ENCODE measurements at places on chromosomes 11 and 22.
A peak's percentile ranks its signal among the peaks of the same experiment; 100 is the strongest.

DNA sequence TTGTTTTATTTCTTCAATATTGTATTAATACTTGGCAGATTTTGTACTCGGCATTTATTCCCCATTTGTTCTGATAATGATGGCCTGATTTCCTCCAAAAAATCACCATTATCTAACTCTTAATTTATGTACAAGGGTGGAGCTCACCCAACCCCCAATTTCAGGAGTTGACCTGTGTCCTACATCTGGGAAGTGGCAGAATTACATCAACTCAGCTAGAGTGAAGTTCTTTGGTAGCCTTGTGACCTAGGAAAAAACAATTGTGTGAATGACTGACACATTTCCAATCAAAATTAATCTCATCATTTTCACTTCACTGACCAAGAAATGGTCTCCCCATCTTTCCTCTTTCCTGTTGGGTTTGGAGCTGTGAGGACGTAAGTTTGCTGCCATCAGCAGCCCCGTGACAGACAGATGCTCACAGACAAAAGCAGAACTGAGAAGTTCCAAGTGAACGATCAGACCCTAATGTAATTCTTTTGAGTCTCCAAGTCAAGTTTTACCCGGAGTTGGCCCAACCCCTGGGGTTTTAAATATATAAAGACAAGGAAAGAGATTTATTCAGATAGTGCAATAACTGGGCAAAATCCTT is 16.6 kb upstream of the MS4A6E start:
- DNase-seq: peak; percentile 9

DNA sequence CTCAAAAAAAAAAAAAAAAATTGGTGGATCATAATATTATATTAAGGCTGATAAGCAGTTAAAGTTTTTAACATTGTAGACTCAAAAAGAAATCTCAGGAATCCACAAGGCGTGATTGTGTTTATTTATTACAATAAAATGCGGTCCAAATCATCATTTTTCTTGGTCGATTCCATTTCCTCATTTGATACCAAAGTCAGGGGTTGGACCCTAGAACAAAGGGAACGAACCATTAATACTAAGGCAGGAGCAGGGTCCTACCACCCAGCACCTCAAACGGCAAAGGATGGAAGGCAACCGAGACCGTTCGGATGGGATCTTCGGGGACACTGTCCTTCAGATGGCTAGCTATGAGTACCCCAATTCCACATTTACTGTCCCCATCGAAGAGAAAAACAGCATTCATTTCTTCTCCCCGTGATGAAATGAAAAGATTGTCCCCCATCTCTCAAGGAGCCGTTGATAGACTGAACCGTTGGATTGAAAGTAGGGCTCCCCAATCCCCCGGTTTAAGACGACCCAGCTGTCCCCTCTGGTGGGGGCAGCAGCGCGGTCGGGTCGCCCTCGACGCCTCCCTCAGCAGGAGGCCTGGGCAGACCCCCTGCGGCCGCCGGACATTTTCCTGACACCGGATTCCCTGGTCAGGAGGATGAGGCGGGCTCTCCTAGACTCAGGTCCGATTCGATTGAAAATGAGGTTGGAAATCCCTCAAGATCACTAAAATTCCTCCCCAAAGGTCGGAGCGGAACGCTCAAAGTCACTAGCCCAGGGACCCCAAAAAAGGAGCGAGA is 607 bp downstream of the DMC1 start:
- DNase-seq: peak; percentile 71

DNA sequence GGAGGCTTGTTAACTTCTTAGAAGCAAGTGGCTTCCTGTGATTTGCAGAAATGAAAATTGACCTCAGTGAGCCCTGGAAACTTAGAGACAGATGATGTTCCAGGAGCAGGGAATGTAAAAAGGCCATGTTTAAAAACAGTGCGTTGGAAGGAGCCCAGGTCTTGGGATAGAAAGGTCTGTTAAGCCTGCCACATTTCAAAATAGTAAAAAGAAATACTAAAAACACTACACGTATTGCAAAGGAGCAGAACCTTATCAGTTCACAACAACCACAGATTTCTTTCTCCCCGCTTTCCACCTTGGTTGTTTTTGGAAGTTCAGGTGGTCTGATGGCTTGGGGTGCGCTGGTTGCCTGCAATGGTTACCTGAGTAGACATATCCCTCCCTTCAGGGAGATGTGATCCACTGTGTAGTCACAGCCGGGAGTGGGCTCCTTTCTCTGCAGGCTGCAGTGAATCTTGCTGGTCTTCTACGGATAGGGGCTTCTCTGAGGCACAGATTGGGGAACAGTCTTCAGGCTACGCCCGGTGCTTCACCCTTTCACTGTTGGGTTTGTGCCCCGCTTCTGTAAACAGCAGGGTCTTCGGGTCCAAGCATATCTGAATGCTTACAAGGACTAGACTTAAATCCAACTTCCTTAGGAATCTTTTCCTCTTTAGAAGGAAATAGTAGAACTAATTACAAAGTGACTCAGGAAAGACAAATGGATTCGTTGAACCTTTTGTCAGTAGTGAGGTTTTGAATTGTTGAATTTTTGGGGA is 1.9 kb downstream of the TEAD1 start:
- peak; percentile 60 for DNase-seq

DNA sequence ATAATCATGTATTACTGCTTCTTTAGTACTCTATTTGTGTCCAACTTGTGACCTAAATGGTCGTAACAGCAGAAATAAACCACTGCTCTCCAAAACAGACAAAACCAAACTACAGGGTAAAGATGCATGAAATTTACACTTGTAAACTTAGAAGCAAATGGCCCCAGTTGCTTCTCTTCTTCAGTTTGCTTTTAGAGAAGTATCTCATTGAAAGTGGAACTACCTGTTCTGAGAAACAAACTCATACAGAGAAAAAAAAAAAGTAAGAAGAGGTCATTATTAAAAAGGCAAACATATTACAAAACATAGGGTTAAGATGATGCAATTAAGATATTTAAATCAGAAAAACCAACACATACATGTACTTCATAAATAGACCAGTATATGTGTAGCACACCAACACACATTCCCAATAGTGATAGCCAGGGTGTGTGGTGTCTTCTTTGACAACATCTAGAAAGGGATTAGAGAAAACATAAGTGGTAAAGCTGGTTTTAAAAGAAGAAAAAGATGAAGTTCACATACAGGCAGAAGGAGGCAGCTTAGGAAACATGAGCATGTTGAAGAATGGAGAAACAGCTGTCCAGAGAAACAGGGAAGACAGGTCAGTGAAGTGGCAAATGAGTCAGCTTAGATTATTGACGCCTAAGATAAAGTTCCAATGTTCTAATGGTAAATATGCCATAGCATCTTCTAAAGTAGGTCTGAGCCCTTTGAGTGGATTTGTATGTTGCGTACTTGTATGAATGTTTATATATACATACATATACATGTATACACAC is 844.7 kb upstream of the CCDC90B start:
- no peak for DNase-seq

GRCh38 chr11:119972281-119972680 is 165.6 kb downstream of the TRIM29 start:
- no peak for DNase-seq

DNA sequence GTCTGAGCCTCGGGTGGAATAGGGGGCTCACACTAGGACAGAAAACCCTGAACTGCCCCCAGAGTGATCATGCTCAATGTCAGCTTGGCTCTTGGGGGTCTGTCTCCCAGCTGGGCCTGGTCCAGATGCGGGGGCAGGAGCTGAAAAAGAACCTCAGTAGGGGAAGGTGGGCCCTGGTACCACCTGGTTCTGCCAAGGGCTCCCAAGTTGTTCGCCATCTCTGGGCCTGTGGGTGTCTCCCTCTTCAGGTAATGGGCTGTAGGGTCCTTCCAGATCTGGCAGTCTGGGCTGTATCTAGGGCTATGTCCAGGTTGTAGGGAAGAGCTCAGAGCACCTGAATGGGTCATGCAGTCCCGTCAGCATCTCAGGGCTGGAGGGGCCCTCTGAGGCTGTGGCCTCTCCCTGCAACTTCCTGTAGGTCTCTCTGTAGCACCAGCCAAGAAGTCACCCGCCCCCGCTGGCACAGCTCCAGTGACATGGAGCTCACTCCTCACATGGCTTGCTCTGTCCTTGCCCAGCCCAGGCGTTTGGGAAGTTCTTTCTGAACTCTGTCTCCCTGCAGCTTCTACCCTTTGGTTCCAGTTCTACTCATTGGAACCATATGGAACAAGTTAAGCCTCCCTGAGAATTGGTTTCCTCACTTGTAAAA is 33.0 kb upstream of the SOX10 start:
- no peak for DNase-seq

- no peak for DNase-seq
Observed at GRCh38 chr11:68891351-68891948, 12.2 kb downstream of the MRPL21 start.

DNA sequence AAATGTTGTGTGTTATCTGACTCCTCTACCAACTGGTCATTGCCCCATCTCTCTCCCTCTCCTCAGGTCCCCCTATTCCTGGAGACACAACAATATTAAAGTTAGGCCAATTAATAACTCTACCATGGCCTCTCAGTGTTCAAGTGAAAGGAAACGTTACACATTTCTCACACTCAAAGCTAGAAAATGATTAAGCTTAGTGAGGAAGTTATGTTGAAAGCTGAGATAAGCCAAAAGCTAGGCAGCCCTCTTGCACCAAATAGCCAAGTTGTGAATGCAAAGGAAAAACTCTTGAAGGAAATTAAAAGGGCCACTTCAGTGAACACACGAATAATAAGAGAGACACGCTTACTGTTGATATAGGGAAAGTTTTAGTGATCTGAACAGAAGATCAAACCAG is 6.9 kb downstream of the DLG2 start:
- DNase-seq: no peak

- no peak for DNase-seq
Observed at GRCh38 chr11:105152021-105152512, 12.5 kb upstream of the CARD18 start.

DNA sequence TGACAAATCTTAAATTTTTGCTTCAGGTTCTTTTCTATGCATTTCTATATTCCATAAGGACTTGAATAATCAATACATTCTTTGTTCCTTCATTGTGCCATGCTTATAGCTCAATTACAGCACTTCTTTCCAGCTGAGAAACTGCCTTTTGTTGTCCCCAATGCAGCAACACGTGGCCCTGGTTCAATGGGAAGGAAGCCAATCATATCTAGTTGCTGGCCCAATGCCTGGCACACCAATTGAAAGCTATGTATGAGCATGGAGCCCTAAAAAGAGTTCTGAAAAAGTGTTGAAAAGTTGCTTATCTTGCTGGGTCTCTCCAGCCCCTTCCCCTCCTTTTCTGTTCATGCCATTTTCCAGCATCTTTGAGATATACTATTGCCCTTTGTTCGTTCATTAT is 448.0 kb upstream of the FAT3 start:
- no peak for DNase-seq

DNA sequence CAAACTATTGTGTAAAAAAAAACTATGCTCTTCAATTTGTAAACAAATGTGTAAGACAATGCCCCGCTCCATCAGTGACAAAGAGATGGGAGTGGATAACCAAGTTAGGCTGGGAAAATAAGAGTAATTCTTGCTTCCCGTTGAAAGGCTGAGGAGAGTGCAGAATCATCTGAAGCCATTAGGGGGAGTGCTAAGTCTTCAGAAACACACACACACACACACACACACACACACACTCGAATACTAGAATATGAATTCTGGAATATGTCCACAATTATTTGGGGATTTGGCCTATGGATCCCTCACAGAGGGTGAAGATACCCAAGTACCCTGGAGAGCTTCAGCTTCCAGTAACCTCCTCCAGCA is 27.8 kb upstream of the ROBO3 start:
- peak; percentile 76 for DNase-seq

GRCh38 chr11:26823963-26824362 is 102.1 kb upstream of the SLC5A12 start:
- DNase-seq: no peak

DNA sequence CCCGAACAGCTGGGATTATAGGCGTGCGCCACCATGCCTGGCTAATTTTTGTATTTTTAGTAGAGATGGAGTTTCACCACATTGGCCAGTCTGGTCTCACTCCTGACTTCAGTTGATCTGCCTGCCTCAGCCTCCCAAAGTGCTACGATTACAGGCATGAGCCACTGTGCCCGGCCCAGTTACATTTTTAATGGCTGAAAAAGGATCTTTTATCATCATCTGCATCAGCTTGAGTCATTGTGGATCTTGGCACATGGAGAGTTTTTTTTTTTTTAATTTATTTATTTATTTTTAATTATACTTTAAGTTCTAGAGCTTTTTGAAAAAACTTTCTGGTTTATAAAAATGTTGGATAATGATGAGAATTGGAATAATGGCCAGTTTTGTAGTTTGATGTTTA is 8.6 kb downstream of the IGHMBP2 start:
- no peak for DNase-seq

GRCh38 chr22:26744892-26745808 is 87.8 kb downstream of the MIAT start:
- DNase-seq: no peak

GRCh38 chr11:36056160-36056751 is 112.4 kb downstream of the LDLRAD3 start:
- DNase-seq: peak; percentile 32

DNA sequence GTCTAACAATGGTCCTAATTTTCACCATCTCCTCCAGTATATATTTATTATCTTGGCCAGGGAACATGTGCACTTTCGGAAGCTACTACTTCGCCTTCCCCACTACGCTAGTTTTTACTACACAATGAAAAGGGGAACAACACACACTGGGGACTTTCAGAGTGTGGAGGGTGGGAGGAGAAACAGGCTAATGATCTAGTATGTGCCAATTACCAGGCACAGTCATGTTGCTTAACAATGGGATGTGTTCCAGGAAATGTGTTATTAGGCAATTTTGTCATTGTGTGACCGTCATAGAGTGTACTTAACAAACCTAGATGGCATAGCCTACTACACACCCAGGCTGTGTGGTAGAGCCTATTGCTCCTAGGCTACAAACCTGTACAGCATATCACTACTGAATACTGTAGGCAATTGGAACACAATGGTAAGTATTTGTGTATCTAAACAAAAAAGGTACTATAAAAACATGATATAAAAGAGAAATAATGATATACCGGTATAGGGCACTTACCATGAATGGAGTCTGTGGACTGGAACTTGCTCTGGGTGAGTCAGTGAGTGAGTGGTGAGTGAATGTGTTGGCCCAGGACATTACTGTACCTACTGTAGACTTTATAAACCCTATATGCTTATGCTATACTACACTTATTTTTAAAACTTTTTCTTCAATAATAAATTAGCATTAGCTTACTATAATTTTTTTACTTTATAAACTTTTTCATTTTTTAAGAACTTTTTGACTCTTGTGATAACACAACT is 20.1 kb upstream of the CUL5 start:
- DNase-seq: no peak

GRCh38 chr22:43526946-43527345 is 115.1 kb downstream of the MPPED1 start:
- no peak for DNase-seq

- DNase-seq: no peak
Observed at GRCh38 chr11:33767624-33768023, 6.7 kb downstream of the FBXO3 start.

DNA sequence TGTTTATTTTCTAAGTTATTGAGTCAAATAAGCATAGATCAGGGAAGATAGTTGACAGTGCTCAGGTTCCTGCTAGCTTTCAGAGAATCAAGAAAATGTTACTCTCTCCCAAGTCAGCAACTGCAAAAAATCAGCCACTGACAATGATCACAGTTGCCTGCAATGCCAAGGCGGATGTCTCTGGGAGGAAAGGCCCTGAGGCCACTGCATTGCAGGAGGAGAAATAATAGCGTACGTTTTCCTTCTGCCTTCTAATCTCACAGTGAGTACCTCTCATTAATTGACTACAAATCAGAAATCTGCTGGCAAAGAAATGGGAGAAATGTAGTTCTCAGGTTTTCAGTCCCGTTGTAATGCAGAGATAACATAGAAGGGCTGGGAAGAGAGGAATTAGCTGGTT is 54.0 kb upstream of the SPON1 start:
- no peak for DNase-seq

GRCh38 chr22:20393705-20394476 is at the start of gene ZNF74:
Gene ZNF74 (plus strand): TSS chr22:20394151. CDS start chr22:20394629, 478 bp downstream.
- DNase-seq: peak; percentile 96

All from retina (tissue), 1 donor.